HS-27A (cell line): ENCODE measurements at places on chromosomes 1 and 21.

- DNase-seq = no peak
Measured at GRCh38 chr1:187961895-187962294, 1133.1 kb downstream of the PLA2G4A start.

DNA sequence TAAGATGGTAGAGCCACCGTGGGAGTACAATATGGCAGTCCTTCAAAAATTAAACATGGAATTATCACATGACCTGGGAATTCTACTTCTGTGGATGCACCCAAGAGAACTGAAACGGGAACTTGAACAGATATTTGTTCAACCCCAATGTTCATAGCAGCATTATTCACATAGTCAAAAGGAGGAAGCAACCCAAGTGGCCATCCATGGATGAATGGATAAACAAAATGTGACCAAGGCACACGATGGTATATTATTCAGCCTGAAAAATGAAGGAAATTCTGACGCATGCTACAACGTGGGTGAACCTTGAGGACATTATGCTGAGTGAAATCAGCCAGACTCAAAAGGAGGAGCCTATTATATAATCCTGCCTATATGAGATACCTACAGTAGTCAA is 22.8 kb upstream of the LAPTM5 start:
- no peak for DNase-seq

DNA sequence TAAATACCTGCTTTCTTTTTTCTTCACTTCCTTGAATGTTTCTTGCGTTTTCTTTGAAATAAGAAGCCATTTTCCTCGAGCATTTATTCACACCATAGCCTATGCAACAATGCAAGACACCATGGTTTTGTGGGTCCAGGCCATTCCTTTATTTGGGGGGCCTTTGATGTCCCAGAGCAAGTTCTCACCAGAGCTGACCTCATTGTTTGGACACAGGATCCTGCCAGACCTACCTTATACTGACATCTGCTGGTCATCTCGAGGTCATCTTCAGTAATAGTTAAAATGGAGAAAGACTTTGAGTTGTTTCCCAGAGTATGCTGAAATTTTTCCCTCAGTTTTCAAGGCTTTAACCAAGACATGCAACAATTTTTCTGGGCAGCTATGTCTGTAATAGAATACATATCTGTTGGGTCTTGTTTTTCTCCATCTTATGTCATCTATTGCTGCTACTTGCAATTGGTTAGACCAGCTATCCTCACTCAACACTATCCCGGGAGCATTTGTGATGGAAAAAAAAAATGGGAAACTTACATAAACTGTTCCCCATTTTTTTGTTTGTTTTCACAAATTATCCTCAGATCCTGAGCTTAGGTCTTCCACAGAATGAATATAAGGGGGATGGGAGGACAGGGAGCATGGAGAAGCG is 34.0 kb upstream of the BACE2 start:
- no peak for DNase-seq

DNA sequence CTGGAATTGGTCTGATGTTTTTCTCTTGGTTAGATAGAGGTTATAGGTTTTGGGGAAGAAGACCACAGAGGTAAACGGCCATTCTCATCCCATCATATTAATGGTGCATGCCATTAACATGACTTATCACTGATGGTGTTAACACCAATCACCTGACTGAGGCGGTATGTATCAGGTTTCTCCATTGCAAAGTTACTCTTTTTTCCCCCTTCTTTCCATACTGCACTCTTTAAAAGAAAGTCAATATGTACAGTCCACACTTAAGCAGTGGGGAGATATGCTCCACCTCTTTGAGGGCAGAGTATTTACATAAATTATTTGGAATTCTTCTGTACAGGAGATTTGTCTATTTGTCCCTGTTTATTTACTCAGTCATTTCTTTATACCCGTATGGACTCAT is 35.7 kb upstream of the OSBPL9 start:
- no peak for DNase-seq

DNA sequence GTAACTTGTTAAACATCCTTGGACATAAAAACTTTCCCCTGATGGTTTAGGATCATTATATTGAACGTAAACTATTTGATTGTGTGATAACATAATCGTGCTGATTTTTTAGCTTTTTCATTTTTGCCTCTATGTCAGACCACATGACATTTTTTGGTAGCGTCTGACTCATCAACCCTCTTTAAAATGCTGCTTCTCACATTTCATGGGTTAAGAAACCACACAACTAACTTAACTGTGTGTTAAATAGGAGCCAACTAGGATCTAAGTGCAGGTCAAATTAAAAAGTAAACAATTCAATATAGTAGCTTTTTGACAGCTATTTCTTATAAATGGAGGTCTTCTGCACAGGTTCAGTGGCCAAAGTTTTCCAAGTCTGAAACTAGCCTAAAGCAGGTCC is 9.8 kb downstream of the BTG3 start:
- DNase-seq = no peak

GRCh38 chr1:56550138-56550858 is 29.1 kb downstream of the PLPP3 start:
- DNase-seq = no peak

DNA sequence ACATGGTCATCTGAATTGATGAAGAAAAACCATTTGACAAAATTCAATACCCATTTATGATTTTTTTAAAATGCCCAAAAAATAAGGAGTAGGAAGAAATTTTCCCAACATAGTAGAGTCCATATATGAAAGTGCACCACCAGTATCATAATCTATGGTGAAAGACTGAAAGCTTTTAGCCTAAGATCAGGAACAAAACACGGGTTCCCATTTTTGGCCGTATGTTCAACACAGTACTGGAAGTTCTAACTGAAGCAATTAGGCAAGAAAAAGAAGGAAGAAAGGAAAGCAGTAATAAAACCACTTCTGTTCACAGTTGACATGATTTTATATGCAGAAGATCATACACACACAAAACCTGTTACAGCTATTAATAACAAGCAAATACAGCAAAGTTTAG is 227.8 kb upstream of the RAB4A start:
- DNase-seq = no peak

DNA sequence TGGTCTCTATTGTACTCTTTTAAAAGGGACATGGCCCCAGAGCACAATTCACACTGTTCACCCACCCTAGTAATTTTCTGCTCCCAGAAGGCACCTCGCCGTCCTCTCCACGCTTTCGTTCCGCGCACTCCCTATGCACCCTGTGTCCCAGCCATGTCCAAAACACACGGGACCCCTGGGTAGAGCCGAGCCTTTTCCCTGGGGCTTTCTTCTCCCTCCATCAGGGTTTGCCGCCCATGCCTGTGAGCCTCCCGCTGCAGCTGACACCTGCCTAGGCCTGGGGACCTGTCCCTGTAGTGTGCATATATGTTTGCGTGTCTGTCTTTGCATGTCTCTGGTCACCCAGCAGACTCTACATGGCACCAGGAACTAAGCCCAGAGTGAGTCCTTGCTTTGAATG is 302.7 kb downstream of the PCP4 start:
- DNase-seq = no peak

DNA sequence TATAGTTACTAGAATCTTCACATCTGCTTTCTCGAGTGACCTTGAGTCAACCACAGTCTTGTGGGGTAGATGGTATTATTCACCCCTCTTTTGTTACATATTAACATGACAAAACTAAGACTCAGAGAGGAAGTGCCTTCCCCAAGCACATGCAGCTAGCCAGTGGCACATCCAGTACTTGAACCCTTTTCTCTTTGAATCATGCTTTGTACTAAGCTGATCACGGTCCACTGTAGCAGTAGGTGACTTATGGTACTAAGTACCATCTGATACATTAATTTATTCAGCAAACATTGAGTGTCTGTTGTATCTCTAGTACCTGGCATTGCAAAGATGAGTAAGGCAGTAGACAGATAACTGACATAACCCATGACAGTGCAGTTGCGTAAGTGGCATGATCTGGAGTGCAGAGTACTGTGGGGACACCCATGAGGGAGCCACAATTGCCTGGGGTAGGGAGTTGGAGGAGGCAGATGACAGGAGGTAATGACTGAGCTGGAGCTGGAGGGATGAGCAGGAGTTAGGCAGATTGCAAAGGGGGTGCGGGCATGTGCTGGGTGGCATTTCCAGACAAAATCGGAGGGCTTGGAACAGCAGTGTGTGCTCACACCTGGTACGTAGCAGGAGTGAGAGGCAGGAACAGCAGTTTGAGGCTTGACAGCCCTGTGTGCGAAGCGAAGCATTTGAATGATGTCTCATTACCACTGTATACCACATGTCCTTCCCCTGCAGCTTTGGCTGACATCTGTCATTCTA is 29.8 kb downstream of the UCK2 start:
- DNase-seq = no peak

DNA sequence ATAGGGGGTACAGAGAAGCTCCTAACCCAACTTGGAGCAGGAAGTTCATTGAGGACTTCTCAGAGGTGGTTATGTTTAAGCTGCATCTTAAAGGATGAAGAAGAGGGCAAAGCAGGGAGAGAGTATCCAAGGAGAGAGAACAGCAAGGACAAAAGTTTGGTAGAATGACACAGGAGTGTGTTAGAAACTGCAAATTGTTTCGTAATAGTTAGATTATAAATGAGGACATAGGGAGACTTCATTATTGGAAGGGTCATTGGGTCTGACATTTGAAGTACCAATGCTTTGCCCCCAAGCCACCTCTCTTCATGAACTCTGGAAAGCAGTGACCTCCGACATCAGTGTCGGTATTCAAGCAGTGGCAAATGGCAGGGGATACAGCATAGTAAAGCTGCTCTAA is 209.6 kb upstream of the JUN start:
- no peak for DNase-seq

DNA sequence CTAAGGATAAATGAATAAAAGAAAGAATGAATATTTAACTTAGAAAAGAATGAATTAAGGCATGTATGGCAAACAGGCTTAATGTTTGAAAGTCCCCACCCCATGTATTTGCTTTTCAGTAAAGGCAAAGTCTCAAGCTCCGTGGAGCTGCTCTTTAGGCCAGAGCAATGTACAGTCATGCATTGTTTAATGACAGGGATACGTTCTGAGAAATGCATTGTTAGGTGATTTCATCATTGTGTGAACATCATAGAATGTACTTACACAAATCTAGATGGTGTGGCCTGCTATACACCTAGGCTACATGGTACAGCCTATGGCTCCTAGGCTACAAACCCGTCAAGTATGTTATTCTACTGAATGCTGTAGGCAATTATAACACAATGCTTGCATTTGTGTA is 51.6 kb upstream of the SPATA6 start:
- DNase-seq = no peak
